ENCODE measurements at places on chromosomes 6 and 20.

DNA sequence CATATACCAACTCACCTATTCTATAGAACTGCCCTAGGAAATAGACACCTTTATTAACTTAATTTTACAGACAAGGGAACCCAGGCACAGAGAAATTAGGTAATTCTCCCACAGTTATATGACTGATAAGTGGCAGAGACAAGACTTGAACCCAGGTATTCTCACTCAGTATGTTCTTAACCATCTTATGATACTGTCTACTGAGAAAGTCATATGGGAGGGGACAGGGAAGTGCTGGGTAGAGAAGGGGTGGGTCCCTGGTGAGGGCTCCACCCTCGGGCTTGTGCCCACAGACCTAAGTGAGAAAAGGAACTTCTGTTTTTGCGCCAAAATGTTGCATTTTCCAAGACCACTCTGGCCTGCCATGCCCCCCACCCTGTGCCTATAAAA is 123.5 kb downstream of the RNF144B start:
- no peak for DNase-seq

GRCh38 chr6:142867988-142868812 is 76.8 kb downstream of the HIVEP2 start:
- no peak for DNase-seq

GRCh38 chr6:119022796-119023195 is 55.7 kb downstream of the FAM184A start:
- no peak for DNase-seq

- no peak for DNase-seq
Measured at GRCh38 chr6:114033606-114034005, 62.7 kb upstream of the HDAC2 start.

GRCh38 chr6:159646733-159647132 is 46.3 kb downstream of the SOD2 start:
- DNase-seq: no peak

- no peak for DNase-seq
Measured at GRCh38 chr20:49457444-49457843, 25.0 kb downstream of the KCNB1 start.

DNA sequence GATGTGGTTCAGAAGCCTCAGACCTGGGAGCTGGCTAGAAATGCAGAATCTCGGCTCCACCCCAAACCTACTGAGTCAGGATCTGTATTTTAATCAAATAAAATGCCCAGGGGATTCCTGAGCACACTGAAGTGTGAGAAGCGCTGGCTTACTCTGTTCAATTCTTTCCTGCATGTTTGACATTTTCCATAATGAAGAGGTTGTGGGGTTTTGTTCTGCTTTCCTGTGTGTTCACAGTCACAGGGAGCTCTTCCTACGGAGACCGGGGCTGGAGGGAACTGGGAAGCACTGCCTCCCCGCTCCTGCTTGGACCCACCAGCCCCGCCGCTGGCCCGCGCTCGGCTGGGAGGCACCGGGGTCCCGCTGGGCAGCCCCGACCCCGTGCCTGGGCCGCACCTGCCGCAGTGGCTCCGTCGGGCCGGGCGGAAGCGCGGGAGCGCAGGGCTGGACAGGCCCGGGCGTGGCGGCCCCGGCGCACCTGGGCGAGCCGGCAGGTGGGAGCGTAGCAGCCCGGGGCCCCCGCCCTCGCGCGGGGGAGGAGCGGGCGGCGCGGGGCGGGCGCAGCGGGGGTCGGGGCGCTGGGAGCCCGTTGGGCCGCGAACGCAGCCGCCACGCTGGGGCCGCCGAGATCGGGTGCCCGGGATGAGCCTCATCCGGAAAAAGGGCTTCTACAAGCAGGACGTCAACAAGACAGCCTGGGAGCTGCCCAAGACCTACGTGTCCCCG is at the start of gene MAPK13:
Gene MAPK13, plus strand, starts transcription at position 573 of the 726 bp plus-strand sequence. Its CDS starts 70 bp downstream, at position 643.
- DNase-seq: no peak

GRCh38 chr20:62736407-62737071 is 27.9 kb downstream of the NTSR1 start:
- DNase-seq: no peak

DNA sequence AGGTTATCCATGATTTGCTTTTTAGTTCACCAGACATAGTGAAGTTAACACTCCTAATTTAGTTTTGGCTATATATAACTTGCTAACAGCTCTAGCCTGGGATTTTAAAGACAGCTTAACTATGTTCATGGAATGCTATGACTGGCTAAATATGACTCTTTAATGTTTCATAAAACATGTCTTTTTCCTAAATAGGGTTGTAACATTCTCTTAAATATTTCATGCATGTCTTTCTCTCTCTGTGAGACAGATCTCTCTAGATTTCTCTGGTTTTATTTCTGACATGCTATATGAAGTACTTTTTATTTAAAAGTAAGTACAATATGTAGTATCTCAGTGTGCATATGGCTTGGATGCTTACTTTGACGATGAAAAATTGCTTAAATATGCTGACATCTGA is 35.7 kb downstream of the MACROD2 start:
- no peak for DNase-seq

DNA sequence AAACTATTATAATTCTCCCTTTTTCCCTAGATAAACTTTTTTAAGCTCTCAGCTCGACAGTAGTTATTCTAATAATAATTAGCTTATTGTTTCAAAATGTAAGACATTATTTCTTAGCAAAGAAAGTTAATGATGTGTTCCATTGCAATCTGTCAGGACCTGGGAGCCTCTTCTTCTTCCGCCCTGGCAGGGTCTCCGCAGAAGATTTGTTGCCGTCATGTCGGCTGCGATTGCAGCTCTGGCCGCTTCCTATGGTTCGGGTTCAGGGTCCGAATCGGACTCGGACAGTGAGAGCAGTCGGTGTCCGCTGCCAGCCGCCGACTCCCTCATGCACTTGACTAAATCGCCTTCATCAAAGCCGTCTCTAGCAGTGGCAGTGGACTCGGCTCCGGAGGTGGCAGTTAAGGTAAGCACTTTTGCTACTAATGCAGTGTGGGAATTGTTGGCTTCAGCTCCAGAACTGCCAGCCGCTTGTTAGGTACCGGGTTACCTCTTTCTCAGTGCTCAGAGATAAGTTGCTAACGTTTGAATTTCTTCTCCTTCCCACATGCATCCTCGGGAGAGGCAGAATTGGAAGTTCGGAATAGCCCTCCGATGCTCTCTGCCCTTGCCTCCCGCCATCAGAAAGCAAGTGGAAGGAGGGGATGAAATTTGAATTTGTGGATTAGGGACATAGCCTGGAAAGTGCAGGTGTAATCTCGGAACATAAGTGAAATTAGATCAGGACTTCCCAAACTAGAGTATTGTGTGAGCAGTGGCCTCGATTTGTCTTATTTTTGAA is at the start of gene CDC40:
Gene CDC40, plus strand, starts transcription at position 200 of the 781 bp plus-strand sequence. Its CDS starts 18 bp downstream, at position 218.
- peak; percentile 54 for DNase-seq

DNA sequence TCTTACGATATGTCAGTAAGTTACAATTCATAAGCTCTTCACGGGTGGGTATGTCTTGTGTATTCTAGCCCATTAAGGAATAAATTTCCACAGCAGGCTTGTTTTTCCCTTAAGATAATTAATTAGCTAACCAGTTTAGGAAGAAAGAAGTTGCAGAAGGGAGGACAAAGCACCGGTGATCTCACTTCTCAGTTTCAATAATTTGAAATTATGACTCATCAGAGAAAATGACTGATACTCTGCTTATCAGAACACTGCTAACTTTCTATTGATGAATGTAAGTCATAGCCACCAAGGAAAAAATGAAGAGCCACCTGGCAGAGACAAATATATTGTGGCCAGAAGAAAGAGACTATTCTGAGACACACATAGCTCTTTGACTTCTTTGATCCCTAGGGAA is 35.0 kb upstream of the ENTPD6 start:
- no peak for DNase-seq

- no peak for DNase-seq
Measured at GRCh38 chr20:4617019-4617418, 104.7 kb upstream of the PRND start.

GRCh38 chr6:105510746-105511145 is 107.9 kb upstream of the PREP start:
- no peak for DNase-seq

- DNase-seq: no peak
Measured at GRCh38 chr6:156857573-156857972, 80.4 kb downstream of the ARID1B start.

- DNase-seq: peak; percentile 99
Measured at GRCh38 chr6:26157251-26158075, 70.2 kb downstream of the HFE start.

GRCh38 chr6:99092461-99092860 is 144.7 kb upstream of the FBXL4 start:
- DNase-seq: no peak

DNA sequence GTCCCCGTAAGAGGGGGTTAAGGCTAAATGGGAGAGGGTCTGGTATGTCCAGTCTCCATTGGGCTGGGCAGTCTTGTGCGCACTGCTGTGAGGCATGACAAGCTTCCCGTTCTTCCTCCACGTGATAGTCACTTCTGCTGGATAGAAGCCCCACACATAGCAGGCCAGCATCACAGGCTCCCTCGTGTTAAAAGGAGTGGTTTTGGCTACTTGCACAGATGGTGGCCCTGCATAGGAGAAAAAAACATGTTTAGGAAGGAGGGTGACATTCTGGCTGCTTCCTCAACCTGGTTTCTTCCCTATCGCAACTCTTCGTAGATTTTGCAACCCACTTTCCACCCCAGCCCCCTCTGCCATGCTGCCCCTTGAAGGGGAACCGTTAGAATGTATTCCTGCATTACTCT is 3.6 kb downstream of the HLA-DMB start:
- no peak for DNase-seq

GRCh38 chr6:133671376-133671775 is 217.5 kb upstream of the TCF21 start:
- no peak for DNase-seq

- no peak for DNase-seq
Measured at GRCh38 chr20:51562027-51562331, 19.5 kb upstream of the NFATC2 start.

GRCh38 chr6:116096979-116097816 is 3.5 kb upstream of the NT5DC1 start:
- DNase-seq: no peak

DNA sequence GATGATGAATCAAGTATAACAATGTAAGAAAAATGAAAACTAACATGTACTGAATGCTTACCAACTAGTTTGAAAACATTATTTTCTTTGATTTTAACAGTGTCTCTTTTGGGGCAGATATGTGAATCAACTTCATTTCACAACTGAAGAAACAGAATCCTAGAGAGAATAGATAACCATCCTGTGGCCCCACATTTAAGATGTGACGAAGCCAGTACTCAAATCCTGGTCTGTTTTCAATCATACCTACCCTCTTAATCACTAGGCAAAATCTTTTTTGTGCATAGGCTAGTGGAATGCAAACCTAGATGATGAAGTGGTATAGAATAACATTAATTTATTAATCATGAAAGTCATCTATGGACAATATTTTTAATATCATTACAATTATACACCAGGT is 371.6 kb upstream of the EPHA7 start:
- DNase-seq: no peak

- DNase-seq: no peak
Measured at GRCh38 chr6:4714961-4715501, 61.2 kb upstream of the CDYL start.

GRCh38 chr20:24006626-24007025 is 18.0 kb upstream of the GGTLC1 start:
- no peak for DNase-seq

GRCh38 chr6:90216072-90216977 is 80.3 kb downstream of the BACH2 start:
- DNase-seq: no peak

GRCh38 chr20:4434681-4435080 is 287.0 kb upstream of the PRND start:
- DNase-seq: no peak

GRCh38 chr20:31602779-31603441 is 2.2 kb upstream of the ID1 start:
- no peak for DNase-seq

GRCh38 chr6:162962093-162962492 is 234.3 kb downstream of the PACRG start:
- no peak for DNase-seq

DNA sequence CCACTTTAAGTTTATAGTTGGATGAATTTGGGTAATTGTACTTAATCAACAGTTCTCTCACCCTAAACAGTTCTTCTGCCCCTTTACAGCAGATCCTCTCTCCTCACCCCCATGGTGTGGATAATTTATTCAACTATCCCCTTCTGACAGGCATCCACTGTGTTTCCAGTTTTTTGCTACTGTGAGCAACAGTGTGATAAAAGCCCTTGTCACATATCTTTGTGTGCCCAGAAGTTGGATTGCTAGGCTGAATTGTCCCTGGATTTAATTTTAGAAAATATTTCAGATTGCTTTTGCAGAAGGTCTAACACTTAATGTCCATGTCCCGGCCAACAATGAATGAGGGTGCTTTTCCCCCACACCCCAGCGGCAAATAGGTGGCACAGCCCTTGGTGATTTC is 30.5 kb upstream of the SCUBE3 start:
- no peak for DNase-seq

GRCh38 chr6:47366335-47366890 is 56.7 kb upstream of the TNFRSF21 start:
- DNase-seq: no peak

DNA sequence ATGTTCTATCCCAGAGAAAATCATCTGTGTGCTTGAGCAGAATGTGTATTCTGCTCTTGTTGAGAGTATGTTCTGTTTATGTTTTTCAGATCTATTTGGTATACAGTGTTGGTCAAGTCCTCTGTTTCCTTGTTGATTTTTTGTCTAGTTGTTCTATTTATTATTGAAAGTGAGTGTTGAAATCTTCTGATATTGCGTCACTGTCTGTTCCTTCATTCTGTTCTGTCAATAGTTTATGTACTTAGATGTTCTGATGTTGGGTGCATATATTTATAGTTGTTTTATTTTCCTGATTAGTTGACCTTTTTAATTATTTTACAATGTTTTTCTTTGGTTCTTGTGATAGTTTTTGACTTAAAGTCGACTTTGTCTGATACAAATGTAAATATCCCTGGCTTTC is 458.7 kb upstream of the HSF2 start:
- no peak for DNase-seq
